ENCODE measurements at places on chromosomes 2 and 18.
A peak's percentile ranks its signal among the peaks of the same experiment; 100 is the strongest.

GRCh38 chr2:86199834-86200177 is 549 bp downstream of the MRPL35 start:
- no peak for DNase-seq

GRCh38 chr18:53950545-53950944 is 273.9 kb downstream of the MBD2 start:
- DNase-seq = no peak

GRCh38 chr2:153519257-153519875 is 40.8 kb upstream of the RPRM start:
- no peak for DNase-seq

- no peak for DNase-seq
Observed at GRCh38 chr2:263774-264492, at the start of gene SH3YL1. SH3YL1 (minus strand) TSS chr2:264032; CDS start chr2:263984, 48 bp downstream.

DNA sequence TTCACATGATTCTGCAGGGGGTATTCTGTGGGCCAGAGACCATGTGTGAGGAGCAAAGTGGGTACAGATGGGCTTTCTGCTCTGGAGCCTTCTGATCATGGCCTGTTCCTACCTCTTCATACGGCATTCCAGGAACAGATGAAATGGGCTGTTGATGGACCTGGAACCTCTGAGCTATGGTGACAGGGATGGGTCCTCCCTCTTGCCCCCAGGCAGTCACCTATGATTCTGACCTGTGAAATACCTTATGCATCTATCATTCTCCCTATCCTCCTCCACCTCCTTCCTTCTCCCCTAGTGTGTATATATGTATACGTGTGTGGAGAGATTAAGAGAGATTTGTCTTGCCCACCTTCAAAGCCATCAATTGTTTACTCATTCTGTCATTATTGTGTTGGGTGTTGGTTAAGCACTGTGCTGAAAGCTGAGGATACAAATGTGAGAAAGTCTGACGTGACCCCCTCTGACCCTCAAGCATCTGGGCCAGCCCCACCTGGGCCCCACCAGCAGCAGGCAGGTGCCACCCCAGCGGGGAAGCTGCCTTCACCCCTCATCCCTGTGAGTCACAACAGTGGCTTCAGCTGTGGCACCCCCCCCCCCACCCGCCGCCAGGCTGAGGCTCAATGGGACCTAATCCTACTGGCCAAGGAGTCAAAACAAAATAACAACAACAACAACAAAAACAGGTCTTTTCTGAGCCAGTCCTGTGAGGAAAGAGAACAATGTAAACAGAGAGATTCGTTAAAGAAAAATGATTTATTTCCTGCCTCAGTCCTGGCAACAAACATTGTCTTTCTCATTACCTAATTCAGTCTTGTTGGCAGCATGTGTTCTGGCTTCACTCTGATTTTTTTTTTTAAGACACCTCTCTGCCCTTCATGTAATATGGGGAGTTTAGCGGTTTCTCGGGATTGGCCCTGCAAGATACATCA is 103.8 kb upstream of the CDC42EP3 start:
- no peak for DNase-seq

GRCh38 chr2:102033031-102033749 is 41.4 kb downstream of the IL1R2 start:
- no peak for DNase-seq

GRCh38 chr18:35776473-35776872 is 194.9 kb downstream of the GALNT1 start:
- no peak for DNase-seq

DNA sequence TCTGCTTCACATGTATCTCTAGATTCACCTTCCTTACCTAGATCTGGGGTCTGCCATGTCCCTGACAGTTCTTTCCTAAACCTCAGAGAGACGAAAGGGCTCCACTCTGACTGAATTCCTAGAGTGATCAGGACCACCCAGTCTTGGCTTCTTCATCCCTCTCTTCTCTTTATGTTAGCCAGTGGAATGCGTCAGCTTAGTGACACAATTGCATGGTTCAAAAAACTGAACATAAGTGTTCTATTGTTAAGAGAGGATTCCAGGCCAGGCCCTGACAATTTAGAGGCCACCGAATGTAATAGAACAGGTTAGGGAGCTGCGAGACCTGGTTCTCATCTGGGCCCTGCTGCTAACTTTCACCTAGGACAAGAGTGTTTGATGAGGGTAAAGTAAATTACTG is 10.0 kb downstream of the PRELID3A start:
- DNase-seq = no peak

GRCh38 chr2:190800528-190800927 is 80.1 kb upstream of the GLS start:
- no peak for DNase-seq

DNA sequence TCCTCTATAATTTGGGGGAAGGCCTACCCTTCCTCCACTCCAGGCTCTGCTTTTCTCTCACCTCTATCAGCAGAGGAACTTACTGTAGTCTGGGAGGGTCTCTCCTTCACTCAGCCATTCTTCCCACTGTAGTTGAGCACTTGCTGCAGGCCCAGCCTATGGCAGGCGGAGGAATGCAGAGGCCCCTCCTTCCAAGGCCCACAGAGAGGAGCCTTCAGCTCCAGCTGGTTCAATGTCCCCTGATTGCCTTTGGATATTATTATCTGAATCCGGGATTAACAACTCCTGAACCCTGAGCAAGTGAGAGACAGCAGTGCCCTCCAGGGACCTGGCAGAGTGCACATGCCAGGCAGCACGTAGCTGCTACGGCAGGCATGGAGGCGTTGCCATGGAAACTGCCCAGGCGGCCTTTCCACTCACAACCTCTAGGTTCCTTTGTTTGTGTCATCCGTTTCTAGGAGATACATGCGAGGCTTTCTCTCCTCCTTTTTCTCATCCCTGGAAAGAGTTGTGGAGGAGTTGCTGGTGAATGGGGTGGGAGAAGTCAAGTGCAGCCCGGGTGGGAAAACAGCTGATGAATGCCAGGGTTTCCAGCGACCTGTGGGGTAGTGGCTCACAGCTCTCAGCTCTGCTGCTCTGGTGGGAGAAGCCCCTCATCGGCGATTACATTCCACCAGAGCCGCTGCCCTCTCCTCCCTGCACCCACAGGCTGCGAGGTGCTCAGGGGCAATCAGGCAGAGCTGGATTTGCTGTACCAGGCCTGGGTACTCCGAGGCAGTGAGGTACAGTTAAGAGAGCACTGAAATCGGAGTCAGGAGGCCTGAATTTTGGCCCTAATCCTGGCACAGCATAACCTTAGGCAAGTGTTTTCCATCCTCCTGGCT is 55.3 kb upstream of the HK2 start:
- DNase-seq = no peak

- DNase-seq = no peak
Observed at GRCh38 chr2:434625-435024, 146.7 kb upstream of the ALKAL2 start.

- peak; percentile 1 for DNase-seq
Observed at GRCh38 chr2:68594674-68595492, 48.5 kb upstream of the PROKR1 start.

GRCh38 chr2:181876614-181877063 is 14.9 kb upstream of the ITPRID2 start:
- DNase-seq = no peak

DNA sequence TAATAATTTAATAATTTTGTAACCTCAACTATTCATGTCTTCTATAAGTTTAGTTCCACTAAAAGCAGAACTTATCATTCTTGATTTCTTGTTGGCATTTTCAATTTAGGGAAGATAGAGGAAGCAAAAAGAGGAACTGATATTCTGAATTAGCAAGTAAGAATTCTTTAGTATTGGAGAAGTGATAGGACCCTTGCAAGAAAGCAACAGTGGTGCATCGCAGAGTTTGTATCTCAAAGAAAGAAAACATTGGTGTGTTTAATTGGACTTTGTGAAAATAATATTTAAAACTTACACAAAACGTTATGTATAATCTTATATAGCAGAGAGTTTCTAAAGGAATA is 36.5 kb upstream of the TNFRSF11A start:
- DNase-seq = no peak

GRCh38 chr2:117855886-117856285 is 41.4 kb downstream of the DDX18 start:
- DNase-seq = no peak

DNA sequence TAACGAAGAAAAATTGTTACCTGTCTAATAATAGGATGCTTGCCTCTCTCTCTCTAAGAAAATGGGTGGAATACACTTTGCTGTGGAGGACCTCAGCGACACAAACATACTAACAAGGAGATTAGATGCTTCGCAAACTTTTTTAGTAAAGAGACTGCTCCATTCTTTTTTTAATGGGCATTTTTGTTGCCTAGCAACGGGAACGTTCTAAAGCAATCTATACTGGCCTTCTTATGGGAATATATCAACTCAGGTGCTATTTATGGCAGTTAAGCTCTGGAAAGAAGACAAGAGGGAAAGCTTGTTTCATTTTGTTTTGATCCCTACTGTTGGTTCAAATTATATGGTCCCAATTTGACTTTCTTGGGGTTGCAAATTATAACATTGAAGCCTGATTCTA is 86.8 kb upstream of the CBLN2 start:
- no peak for DNase-seq

GRCh38 chr2:98348066-98348561 is 1.9 kb downstream of the CNGA3 start:
- no peak for DNase-seq

DNA sequence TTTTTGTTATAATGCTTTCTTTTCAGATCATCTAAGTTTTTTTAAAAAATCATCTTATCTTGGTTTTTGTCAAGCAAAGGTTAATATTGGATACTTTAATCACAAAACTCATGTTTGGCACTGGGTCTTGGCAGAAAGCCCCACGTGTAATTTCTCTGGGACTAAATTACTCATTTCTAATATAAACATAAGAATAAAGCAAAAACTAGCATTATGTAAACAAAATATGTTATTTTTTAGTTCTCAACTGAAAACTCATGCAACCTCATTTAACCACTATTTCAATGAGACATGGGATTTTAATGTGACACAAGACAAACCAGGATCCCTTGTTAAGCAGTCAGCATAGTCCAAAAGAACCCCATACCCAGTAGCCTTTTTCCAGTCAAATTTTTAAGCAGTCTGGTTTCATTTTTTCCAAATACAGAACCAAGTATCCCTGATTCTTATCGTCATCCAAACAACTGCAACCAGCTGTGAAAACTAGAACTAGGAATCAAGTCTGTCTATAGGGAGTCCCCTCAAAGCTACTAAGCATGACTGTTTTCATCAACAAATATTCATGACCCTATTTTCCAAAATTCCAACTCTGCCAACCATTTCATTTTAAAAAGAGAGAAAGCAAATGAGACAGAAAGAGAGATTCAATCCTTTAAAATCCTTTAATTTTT is 27.1 kb downstream of the PID1 start:
- DNase-seq = no peak

GRCh38 chr2:130373808-130374365 is 18.0 kb downstream of the PTPN18 start:
- no peak for DNase-seq

- no peak for DNase-seq
Observed at GRCh38 chr2:190587106-190587505, 52.6 kb upstream of the NEMP2 start.

DNA sequence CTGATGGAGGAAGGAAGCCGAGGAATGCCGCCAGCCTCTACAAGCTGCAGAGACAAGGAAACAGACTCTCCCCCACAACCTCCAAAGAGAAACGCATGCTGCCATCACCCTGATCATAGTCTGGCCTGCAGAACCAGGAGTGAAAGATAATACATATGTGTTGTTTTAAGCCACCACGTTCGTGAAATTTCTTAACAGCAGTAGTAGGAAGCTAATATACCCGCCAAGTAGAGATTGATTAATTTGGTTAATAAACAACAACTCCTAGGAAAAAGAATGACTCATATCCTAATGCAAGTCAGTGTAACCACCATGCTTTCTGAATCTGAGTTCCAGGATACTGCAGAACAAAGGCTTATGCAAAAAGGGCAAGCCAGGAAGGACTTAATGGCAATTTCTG is 36.6 kb downstream of the LONRF2 start:
- DNase-seq = no peak

- DNase-seq = no peak
Observed at GRCh38 chr2:170227951-170228350, 50.0 kb downstream of the MYO3B start.

DNA sequence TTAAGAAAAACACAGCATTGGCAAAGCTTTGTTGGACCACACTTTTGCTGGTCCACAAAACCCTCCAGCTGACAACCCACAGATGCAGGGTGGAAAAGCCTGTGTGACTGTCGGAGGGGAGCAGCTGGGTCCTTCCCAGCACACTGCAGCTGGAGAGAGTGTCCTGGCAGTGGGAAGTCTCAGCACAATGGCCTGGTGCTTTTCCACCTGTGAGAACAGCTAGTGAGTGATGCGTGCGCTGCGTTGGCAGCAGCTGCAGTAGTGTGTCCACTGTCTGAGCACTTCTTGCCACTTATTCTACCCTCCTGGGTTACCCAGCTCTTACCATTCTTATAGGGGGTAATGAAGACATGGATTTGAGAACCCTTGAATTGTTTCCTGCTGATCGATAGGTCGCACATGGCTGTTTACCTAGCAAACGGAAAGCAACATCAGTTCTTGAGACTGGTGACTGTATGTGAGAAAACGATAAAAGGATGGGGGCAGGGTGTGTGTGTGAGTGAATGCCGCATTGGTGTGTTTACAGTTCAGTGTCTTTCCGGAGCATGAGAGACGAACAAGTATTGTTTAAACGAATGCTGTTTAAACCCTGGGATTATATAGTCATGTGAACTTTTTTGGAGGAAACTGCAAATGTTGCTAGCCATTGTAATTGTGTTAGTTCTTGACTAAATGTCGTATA is 69.7 kb downstream of the LYPD6 start:
- DNase-seq = no peak

- DNase-seq = no peak
Observed at GRCh38 chr2:186515376-186515775, 29.3 kb downstream of the ZC3H15 start.

DNA sequence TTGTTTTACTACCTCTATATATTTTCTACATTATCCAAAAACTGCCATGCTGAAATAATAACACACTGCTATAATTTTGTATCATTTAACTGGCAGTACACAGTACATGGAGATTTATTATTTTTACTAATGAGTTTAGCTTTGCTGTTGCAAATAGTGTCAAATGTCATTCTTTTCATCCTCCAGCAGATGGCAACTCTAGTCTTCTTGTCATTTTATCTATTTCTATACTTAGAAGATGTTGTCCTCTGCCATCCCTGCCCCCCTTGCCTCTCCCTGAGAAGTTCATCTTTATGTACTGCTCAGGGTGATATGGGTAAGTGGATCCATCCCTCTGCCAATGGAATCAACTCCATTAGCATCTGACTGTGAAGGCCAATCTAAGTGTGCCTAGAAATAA is 21.7 kb upstream of the LRRTM1 start:
- DNase-seq = no peak

DNA sequence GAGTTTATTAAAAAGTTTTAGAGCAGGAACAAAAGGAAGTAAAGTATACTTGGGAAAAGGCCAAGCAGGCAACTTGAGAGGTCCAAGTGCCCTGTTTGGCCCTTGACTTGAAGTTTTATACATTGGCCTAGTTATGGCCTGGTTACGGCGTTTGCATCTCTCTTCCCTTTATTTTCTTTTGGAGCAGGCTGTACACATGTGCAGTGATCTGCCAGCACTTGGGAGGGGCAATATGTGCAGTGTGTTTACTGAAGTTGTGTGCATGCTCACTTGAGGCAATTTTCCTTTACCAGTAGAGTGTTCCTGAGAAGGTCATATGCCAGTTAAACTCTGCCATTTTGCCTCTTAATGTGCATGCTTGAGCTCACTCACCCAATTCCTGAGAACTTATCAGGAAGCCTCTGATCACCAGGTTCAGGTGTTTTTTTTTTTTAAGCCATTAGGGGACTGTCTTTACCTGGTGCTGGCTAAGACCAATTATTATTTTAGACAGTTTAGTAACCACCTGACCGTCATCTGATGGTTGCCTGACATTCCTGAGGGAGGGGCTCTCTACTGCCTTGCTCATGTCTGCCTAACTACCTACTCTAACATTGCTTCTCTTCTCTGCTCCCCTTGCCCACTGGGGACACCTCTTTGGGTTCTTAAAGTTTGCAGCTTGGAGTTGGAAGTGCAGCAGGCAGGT is 48.0 kb downstream of the SCN2A start:
- DNase-seq = no peak

Data from activated naive CD8-positive, alpha-beta T cell treated with anti-CD3 and anti-CD28 coated beads, Interleukin-2, amount 50 U/mL, for 16 hours (primary cell).